Cortex of kidney (tissue), 1 donor: ENCODE measurements at places on chromosomes 2 and 18.

- DNase-seq, result no peak
Measured at GRCh38 chr18:23599809-23600208, 13.5 kb upstream of the NPC1 start.

GRCh38 chr2:147467441-147467840 lies 377.4 kb upstream of the ACVR2A start:
- DNase-seq, result no peak

GRCh38 chr2:227829337-227829736 lies 15.7 kb downstream of the CCL20 start:
- DNase-seq, result no peak

DNA sequence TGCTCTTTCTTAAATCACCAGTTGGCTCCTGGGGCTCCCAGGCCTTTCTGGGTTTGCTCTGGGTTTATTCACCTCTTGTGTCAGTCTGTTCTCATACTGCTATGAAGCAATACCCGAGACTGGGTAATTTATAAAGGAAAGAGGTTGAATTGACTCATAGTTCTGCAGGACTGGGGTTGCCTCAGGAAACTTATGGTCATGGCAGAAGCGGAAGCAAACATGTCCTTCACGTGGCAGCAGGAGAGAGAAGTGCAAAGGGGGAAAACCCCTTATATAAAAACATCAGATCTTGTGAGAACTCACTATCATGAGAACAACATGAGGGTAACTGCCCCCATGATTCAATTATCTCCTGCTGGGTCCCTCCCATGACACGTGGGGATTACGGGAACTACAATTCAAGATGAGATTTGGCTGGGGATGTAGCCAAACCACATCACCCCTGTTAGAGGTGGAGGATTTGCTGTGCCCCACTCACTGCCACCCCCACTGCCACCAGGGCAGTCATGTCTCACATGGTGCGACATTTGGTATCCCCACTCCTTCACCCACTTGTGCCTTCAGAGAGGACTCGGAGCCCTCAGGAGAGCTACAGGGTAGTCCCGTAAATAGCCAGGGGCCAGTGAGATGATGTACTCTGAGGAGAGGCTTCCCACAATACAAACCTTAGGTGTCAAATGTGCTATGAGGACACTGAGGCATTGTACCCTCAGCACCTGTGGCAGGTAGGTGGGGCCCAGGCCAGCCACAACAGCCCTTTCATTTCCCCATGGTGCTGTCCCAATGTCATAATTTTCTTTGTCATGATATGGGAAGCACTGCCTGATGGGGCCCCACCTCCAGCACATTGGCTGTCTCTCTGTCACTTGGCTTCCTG lies 35.7 kb downstream of the CDC42EP3 start:
- DNase-seq, result no peak

DNA sequence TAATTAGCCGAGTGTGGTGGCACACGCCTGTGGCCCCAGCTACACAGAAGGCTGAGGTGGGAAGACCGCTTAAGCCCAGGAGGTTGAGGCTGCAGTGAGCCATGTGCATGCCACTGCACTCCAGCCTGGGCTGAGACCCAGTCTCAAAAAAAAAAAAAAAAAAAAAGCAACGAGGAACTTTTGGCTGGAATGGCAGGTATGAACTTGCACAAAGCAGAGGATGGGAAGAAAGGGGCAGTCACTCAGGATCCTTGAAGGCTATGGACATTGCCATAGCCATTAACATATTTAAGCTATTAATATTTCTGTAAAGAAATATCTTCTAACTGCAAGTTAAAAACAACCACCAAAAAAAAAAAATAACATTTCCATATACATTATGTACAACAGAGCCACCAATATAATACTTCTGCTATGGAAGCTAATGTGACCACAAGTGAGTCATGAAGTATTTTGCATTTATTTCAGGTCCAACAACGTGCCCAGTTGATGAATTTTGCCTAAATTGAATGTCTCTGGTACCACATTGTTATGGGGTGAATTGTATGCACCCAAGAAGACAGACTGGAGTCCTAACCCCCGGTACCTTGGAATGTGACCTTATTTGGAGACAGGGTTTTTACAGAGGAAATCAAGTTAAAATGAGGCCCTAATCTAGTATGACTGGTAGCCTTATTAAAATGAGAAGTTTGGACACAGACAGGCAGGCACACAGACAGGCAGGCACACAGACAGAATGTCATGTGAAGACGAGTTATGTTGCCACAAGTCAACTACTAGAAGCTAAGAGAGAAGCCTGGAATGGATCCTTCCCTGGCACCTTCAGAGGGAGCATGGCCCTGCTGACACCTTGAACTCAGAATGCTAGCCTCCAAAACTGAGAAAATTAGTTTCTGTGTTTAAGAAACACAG lies 102.8 kb downstream of the RBMS1 start:
- no peak for DNase-seq

DNA sequence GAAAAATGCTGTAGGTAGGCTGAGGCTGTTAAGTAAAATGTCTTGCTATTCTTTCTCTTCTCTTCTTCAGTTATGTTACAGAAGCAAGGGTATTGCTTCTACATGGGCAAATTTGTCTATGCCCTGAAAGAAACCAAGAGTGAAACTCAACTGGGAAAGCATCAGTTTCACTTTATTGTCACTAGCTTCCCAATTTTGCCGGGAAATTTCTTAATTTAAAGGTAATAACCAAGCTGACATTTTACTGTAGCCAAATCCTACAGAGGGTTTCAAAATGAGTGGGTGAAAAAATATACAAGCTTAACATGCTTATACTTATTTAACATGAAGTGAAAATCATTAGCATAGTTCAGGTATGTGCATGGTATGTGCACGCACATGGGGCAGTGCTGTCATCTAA lies 3.2 kb downstream of the TANK start:
- no peak for DNase-seq

DNA sequence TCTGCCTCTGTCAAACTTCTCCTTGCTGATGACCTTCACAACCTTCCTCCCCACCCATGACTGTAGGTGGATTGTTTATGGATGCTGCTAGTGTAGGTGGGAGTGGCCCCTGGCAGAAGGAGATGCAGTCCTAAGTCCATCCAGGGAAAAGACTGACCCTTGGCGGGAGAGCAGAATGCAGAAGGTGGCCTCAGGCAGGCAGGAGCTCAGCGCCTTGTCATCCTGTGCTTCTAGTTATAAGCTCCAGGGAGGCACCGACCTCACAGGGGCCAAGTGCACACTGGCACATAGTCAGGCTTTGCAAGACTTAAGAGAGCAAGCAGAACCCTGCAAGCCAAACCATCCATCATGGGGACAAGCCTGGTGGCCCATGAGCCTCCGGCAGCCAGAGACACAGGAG lies 74.4 kb downstream of the CAPN13 start:
- DNase-seq, result no peak

GRCh38 chr2:25587361-25587760 lies 86.0 kb downstream of the DTNB start:
- DNase-seq, result no peak

- no peak for DNase-seq
Measured at GRCh38 chr2:240730501-240731177, 39.0 kb downstream of the AQP12A start.

DNA sequence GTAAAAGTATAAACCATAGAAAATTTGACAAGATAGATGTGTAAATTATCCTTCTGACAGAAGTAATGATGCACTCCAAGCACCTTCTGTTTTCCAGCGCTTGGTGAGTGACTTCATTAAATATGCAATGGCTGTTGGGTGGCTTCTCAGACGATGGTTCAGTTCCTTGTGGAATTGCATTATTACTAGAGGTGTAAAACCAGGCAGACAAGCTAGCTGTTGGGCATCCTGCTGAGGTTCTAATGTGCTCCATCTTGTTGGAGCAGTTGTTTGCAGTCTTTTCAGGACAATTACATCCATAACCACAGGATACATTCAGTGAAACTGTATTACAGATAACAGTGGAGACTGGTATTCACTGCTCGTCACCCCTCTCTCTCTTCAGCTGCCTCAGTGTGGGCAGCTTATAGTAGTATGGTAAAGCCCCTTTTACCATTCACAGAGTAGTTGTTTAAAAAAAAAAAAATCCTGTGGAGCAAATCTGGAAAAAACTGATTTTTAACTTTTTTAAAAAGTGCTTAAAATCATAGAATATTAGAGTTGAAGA lies 143.5 kb downstream of the AGPS start:
- no peak for DNase-seq

- DNase-seq, result no peak
Measured at GRCh38 chr2:46711156-46711555, 204.4 kb downstream of the MCFD2 start.

DNA sequence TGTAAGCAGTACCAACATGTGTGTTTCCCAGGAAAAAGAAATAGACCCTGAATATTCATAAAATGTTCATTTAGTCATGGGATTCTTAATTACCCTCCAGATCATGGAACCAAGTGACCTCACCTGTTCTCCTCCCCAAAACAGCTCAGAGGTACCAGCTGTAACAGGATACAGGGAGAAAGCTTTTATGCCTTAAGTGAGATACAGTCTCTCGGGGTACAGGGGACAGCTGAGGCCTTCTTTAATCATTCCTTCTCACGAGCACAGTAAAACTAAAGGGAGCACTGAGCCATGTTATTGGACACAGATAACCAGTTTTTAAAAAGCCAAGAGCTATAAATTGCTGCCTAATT lies 16.6 kb downstream of the EPHA4 start:
- DNase-seq, result no peak

- DNase-seq, result no peak
Measured at GRCh38 chr2:148184976-148185375, 164.1 kb downstream of the MBD5 start.

- DNase-seq, result no peak
Measured at GRCh38 chr2:187710791-187711521, 156.7 kb upstream of the TFPI start.

GRCh38 chr18:13443552-13443951 lies 225.0 kb downstream of the LDLRAD4 start:
- no peak for DNase-seq

- no peak for DNase-seq
Measured at GRCh38 chr18:61770279-61770678, 122.5 kb downstream of the RNF152 start.

DNA sequence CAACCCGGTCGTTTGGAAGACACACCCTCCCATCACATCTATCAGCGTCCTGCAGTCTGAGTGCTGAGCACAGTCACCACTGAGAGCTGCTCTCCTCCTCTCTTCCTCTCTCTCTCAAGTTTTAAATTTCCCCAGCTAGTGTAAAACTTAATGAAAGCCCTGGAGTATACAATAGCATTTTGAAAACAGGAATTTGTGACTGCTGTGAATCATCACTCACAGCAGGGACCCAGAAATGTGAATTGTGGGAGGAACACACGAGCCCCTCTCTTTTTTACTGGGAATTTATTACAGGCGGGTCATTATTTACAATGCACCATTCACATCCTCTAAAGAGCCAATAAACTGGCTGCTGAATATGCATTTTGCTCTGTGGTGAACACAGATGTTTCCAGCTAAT lies 185.0 kb upstream of the SMIM21 start:
- DNase-seq, result no peak

GRCh38 chr2:134436706-134437105 lies 182.8 kb downstream of the MGAT5 start:
- DNase-seq, result no peak

DNA sequence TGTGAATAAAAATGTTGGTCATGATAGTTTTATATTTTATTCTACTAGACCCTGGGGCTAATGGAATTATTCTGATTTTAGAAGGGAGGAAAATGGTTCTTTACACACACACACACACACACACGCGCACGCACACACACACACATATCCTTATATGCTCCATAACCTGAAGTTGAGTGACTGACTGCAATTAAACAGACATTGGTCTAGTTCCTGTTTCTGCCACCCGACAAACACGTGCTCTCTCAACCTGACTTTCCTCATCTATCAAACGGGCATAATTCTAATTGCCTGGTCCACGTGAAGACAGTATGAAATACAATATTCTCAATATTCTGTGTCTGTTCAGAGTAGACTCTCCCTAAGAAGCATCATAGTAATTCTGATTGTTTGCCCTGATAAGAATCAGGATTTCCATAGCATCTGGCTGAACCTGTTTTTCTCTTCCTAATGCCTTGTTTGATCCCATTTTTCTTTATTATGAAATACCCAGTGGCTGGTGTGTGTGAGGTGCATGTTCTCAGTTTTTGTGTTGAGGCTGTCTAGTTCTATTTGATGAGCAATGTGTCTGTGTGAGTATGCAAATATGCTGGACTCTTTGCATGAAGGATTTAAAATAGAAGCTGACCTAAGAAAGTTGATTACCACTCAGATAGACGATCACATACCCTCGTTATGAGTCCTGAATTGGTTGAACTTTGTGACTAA lies 51.0 kb downstream of the SETBP1 start:
- no peak for DNase-seq

- DNase-seq, result no peak
Measured at GRCh38 chr18:43661570-43661969, 384.3 kb upstream of the SYT4 start.

DNA sequence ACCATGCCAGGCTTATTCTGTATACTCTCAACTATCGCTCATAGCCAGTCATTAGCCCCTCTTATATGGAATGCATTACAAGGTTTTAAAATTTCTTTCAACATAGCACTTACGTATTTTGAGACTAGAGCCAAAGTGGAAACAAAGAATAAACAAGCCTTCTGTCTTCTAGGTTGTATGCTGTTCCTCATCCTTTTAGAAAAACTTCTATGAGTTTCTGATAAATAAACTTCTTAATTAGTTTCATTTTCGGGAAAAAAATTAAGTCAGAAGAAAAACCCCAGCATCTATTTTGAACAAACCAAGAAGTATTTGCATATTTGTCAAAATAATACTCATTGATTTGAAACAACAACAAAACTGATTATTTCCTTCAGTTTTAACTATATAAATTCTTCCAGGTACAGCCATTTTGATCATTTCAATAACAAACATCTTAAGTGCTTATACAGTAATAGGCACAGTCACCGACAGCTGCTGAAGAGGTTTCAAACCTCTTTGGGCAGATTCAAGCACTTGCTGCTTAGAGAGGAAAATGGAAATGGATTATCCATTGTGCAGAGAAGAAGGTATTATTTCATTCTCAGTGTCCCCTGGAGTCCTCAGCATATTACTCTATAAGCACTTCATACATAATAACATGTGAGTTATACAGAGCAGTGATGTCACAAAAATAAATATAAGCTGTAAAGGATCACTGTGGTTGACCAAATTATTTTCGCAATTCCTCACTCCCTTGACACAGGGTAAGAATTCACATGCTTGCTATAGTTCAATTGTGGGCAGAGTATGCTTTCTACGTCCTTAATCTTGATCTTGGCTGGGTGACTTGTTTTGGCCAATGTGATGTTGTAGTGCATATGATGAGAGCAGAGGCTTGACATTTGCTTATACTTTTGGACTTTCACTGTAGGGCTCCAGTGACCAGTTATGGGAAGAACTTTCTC lies 833.8 kb downstream of the TRIB2 start:
- DNase-seq, result no peak

DNA sequence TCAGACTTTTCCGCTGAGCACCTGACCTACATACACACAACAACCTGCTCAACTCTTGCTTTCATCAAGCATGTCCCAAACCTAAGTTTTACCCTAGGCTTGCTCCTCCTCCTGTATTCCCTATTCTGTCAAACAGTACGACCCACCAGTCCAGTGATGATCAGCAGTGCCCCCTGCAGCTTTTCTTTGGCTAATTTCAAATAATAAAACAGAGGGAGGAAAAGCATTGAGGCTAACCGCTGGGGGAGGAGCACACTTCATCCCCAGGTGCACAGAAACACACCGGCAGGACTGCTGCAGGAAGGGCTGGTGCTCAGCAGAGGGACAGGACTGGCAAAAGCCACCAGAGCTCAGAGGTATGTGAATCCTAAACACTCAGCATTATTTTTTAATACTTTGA lies 21.2 kb downstream of the E2F6 start:
- DNase-seq, result no peak
